A549 treated with Hydrocortisone at 1 μM for 4 hours (cell line): ENCODE measurements at places on chromosomes 5 and 9. TPM values are rescaled to one million over a fixed set of nuclear protein-coding genes. Genes with fewer than 3 reads are reported as not detected.

CMBL gene
- total RNA-seq = 19.7 to 23.9 TPM (median 21.1 TPM) in 5 replicates

TEK gene
- total RNA-seq = 0.09 to 0.15 TPM (median 0.12 TPM) in 5 replicates

PCDHA9 gene
- not detected in 5 replicates for total RNA-seq

SH3PXD2B gene
- total RNA-seq = 15.3 to 20.0 TPM (median 18.8 TPM) in 5 replicates

MYOT gene
- total RNA-seq = 0.12 to 0.30 TPM (median 0.25 TPM) in 3 of 5 replicates, not detected in the others

SPINK4 gene
- total RNA-seq = not detected in 5 replicates

SPATA31A3 gene
- total RNA-seq = not detected in 5 replicates

SPINK5 gene
- not detected in 5 replicates for total RNA-seq

CER1 gene
- not detected in 5 replicates for total RNA-seq

PCSK5 gene
- total RNA-seq = 1.3 to 2.2 TPM (median 1.5 TPM) in 5 replicates

POLK gene
- total RNA-seq = 7.9 to 13.8 TPM (median 10.5 TPM) in 5 replicates

ARL14EPL gene
- 0.10 to 0.43 TPM (median 0.24 TPM) in 5 replicates for total RNA-seq

NREP gene
- total RNA-seq = 1.9 to 3.7 TPM (median 3.3 TPM) in 5 replicates

PLPP7 gene
- total RNA-seq = 0.06 TPM in 1 of 5 replicates, not detected in the others

DPM2 gene
- 35.2 to 42.8 TPM (median 42.5 TPM) in 5 replicates for total RNA-seq

INSL4 gene
- total RNA-seq = 13.9 to 17.9 TPM (median 16.5 TPM) in 5 replicates

RANBP6 gene
- total RNA-seq = 10.6 to 17.6 TPM (median 14.8 TPM) in 5 replicates

NUDT2 gene
- 23.2 to 24.9 TPM (median 23.5 TPM) in 5 replicates for total RNA-seq

PDLIM4 gene
- 0.13 to 1.3 TPM (median 0.58 TPM) in 5 replicates for total RNA-seq

PKN3 gene
- 14.4 to 17.5 TPM (median 16.3 TPM) in 5 replicates for total RNA-seq

ITGA2 gene
- 9.3 to 15.7 TPM (median 11.8 TPM) in 5 replicates for total RNA-seq

HMCN2 gene
- total RNA-seq = 0.02 to 0.16 TPM (median 0.10 TPM) in 4 of 5 replicates, not detected in the other

PRDM9 gene
- total RNA-seq = 0.03 TPM in 1 of 5 replicates, not detected in the others

DOK3 gene
- 2.7 to 6.1 TPM (median 3.8 TPM) in 5 replicates for total RNA-seq

ADAMTS13 gene
- 0.51 to 0.73 TPM (median 0.56 TPM) in 5 replicates for total RNA-seq

EFNA5 gene
- total RNA-seq = 18.1 to 23.1 TPM (median 20.5 TPM) in 5 replicates
